AG09309 (cell line): ENCODE measurements at places on chromosomes 5 and 9.

DNA sequence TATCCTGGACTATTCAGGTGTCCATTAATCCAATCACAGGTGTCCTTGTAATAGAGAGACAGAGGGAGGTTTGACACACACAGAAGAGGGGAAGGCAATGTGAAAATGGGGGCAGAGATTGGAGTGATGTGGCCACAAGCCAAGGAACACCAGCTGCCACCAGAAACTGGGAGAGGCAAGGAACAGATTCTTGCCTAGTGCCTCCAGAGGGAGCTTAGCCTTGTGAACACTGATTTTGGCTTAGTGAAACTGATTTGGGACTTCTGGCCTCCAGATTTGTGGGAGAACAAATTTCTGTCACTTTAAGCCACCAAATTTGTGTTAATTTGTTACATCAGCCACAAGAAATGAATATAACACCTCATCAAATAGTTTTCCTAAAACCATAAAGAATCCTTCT lies 416.2 kb downstream of the ENC1 start:
- no peak for DNase-seq

GRCh38 chr9:97243606-97244005 lies 63.9 kb upstream of the CCDC180 start:
- no peak for DNase-seq

GRCh38 chr5:36305571-36306326 lies 4.0 kb upstream of the RANBP3L start:
- DNase-seq = no peak

- DNase-seq = peak; percentile 98
Observed at GRCh38 chr9:115694014-115694413, 459.6 kb upstream of the PAPPA start.

DNA sequence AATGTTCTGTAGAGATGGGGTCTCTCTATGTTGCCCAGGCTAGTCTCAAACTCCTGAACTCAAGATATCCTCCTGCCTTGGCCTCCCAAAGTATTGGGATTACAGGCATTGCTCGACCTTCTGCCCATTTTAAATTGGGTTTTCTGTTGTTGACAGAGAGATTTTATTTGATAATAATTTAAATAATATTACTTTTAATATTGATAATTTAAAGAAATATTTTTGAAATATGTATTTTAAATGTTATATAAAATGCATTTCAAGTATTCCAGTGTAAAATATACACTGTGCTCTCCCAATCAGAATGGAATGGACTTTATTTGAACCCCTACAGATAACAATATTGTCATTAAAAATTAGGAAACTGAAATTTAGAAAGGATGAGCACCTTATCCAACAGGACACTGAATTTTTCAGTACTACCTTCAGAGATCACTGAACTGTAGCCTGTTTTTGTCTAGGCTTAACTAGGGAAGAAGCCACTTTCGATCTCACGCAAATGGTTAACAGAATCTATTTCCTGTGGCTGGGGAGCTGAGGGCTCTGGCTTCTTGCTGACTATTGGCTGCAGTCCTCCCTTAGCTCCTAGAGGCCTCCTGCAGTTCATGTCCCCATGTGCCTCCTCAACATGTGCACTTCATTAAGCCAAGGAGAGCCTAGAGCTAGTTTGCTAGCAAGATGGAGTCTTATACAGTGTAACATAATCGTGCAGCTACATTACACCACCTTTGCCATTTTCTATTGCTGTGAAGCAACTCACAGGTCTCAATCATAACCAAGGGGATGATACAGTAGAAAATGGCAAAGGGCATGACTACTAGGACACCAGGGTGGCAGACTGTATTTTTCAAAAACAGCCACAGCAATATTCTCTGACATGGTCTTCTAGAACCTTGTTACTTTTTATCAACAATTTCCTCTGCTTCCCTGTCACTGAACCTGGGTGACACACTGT lies 150.0 kb downstream of the CDC42SE2 start:
- no peak for DNase-seq

GRCh38 chr5:109837231-109837861 lies 147.6 kb downstream of the MAN2A1 start:
- DNase-seq = no peak

DNA sequence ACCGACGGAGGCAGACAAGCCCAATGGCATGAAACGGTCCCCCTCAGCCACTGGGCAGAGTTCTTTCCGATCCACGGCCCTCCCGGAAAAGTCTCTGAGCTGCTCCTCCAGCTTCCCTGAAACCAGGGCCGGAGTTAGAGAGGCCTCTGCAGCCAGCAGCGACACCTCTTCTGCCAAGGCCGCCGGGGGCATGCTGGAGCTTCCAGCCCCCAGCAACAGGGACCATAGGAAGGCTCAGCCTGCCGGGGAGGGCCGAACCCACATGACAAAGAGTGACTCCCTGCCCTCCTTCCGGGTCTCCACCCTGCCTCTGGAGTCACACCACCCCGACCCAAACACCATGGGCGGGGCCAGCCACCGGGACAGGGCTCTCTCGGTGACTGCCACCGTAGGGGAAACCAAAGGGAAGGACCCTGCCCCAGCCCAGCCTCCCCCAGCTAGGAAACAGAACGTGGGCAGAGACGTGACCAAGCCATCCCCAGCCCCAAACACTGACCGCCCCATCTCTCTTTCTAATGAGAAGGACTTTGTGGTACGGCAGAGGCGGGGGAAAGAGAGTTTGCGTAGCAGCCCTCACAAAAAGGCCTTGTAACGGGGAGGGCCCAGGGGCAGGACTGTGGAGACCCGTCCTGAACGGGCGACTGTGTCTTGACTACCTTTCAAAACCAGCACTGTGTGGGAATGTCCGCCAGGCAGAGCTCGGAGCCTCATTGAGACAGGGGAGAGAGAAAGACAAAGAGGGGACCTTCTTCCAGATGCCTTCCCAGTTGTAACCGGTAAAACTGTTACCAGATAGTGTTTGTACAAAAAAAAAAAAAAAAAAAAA lies 29.9 kb downstream of the CD180 start:
- no peak for DNase-seq

- DNase-seq = no peak
Observed at GRCh38 chr9:113581865-113582697, 118.6 kb downstream of the RGS3 start.

GRCh38 chr5:10756549-10756948 lies 4.5 kb downstream of the DAP start:
- peak; percentile 55 for DNase-seq

DNA sequence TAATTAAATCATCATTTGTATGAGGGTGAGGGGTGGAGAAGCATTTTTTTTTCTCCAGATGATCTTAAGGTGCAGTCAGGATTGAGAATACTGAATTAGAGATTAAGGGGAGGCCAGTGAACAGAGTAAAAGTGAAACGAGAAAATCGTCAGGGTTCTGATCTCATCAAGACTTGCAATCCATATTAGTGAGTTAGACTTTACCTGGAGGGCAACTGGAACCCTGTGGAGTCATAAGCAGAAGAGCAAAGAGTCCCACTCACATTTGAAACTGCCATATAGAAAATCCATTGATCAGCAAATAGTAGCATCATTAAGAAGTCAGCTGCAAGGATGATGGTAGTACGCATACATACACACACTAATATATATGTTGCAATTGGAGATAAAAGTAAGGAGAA lies 466.2 kb upstream of the PAPPA start:
- no peak for DNase-seq

DNA sequence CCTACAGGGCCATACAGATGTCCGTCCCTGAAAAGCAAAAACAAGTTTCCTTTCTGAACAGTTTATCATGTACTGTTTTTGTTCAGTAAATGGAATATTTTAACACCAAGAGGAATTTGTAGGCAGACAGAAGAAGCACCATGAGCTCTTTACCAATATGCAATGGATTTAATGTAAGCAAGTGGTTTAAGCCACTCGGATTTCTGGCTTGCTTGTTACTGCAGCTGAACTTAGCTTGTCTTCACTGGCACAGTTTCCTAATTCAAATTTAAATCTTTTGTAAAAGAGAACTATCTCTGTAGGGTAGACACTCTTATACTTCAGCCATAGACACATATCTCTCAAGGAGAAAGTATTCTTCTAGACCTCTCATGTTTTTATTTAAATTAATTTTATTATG lies 12.7 kb upstream of the EBF1 start:
- no peak for DNase-seq

DNA sequence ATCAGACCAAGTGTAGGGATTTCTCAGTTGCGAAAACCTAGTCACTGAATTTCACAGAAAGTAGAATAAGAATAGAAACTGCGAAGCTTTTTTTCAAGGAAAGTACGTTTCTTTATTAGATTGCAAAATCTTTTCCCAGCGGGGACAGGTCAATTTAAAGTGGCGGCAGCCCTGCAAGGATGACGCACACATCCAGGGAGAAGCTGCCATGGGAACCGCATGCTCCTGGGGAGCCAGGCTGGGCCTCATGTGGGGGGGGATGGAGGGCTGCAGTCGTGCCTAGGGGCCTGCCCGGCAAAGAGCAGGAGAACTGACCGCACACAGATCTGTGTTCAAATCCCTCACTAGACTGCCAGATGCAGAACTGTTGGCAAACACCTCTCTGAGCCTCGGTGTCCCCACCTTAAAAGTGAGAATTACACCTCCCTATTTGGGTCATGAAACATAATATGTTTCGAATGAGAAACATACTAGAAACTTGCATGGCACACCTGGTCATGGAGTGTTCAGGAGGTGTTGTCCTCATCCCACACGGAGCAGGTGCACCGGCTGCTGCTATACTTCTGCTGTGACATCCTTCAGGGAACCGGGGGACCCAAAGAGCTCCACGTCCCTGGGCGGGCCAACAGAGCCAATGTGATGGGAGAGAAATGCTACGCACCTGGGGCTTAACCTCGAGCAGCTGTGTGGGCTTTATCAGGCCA lies 127.8 kb upstream of the PHYKPL start:
- no peak for DNase-seq

- no peak for DNase-seq
Observed at GRCh38 chr9:93115486-93116071, 18.5 kb downstream of the NINJ1 start.

- no peak for DNase-seq
Observed at GRCh38 chr9:133163504-133164172, at the start of gene GBGT1. GBGT1 (minus strand) TSS chr9:133163914; CDS start chr9:133162412, 1,502 bp downstream.

DNA sequence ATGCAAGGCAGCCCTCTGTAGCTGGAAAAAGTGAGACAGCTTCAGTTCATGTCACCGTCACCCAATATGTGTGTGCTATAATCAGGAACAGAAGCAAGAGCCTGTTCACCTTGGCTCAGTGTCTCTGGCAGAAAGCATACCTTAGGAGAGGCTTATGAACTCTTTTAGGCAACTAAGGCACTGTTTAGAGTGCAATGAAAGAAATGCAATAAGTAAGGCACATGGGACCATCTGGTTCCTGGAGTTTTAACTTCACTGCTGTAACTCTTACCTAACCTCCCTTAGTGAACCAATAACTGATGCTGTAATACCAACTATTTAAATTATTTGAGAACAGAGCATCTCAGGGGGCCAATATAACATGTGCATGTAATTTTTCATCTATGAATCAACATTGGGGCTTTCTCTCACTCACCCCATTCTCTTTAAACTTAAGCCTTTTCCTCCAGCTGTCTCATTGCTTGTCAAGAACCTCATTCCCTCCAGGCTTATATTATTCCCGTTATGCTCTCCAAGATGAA lies 32.4 kb downstream of the C9 start:
- DNase-seq = peak; percentile 58

- DNase-seq = no peak
Observed at GRCh38 chr9:136544548-136544963, 1.3 kb downstream of the NOTCH1 start.

- DNase-seq = no peak
Observed at GRCh38 chr5:172509405-172509781, 55.1 kb upstream of the SH3PXD2B start.

- no peak for DNase-seq
Observed at GRCh38 chr5:59137846-59138245, 555.0 kb downstream of the RAB3C start.

DNA sequence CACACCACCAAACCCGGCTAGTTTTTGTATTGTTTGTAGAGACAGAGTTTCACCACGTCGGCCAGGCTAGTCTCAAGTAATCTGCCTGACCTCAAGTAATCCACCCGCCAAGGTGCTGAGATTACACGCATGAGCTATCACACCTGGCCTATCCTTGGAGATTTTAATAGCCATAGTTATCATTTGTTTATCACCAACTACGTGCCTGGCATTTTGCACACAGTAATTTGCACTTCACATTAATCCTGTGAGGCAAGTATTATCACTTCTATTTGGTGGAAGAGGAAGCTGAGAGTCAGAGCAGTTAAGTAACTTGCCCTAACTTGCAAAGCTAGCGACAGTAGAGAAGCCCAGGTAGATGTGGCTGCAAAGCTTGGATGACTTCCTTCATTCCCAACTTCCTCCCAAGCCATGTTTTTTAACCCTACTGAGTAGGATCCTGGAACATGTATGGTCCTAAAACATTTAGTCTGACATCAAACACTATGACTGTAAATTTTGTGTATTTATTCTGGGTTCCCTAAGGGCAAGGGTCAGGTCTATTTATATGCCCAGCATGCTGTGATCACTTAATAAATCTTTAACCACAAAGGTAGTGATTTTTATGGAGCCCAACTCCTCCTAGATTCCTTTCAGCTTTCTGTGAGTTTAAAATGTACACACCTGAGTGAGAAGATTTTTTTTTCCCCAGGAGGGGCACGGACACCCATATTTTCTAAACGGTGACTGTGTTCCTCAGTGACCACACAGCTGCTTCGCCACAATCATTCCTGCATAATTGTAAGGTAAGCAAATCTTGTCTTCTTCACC lies 100.2 kb upstream of the RAI14 start:
- DNase-seq = no peak

DNA sequence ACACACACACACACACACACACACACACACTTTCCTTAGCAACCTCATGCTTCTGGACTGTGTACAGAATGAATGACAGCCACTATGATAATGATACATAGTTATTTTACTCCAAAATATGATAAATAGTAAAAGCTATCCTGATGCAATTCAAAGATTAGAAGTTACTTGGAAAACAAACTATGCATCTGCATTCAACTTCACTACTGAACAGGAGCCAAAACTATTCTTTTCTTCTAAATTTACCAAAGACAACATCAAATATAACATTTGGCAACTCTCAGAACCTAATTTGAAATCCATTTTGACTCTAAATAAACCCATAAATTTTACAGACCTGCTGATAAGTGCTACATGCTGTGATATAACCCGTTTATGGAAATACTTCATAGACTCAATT lies 33.3 kb downstream of the GLIS3 start:
- no peak for DNase-seq

DNA sequence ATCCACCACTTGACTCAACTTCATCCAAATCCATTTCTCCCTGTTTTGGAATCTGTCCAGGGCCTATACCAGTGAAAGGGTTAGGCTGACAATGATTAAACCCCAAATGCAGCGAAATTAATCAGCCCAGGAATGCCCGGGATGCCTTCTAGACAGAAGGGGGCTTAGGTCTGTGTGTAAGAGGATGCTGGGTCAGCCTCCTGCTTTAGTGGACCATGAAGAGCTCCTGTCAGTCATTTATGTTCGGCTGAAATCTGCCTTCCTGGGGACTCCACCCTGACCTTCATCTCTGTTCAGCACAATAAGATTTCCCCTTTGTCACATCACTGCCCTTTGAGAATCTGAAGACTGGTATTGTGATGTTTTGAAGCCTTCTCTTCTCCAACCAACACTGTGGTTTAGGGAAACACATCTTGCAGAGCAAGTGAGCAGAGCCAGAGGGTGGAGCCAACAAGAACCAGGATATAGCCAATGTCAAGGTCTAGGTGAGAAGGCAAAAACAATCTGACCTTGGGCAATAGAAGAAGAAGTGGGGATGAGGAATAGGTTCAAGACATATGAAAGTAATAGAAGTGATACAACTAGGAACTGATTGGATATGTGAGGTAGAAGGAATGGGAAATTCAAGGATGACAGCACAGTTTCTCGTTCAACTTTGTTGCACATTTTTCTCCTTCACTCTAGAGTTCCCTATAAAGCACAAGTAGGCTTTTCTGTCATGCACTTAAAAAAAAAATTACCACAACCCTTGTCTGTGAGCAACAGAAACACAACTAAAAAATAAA lies 234.4 kb downstream of the ARHGAP26 start:
- DNase-seq = no peak
